ENCODE measurements at places on chromosomes 6 and 20.

GRCh38 chr20:4134861-4135379, 119.6 kb upstream of the RNF24 start:
- DNase-seq: no peak

DNA sequence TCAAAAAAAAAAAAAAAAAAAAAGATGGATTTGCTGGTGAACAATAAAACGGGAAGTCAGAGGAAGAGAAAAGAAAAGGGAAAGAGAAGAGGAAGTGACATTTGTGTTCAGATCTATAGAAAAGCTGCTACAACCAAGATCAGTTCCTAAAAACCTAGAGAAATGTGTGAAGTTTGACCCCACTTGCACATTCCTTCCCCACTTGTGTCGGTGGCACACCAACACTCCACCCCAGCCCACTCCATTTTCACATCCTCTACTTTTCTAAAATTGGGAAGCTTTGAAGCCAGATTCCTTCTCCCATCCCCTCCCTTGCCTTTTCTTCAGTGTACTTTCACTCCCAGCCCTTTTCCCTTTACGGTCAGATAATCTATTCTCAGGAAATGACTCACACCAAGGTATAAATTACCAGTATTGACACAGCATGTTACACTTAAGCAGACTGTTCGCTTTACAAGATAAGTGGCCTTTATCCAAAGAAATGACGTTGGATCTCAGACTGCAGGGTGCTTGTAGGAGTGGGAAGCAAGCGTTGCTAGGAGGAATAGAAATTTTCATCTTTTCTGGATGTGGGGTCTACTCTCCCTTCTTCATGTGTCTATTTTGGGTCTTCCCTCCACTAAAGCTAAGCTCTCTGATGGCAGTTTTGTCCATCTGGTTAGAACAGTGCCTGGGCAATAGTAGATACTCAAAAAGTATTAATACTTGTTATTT, 92.5 kb upstream of the ADGRF1 start:
- no peak for DNase-seq

GRCh38 chr6:40573221-40573620, 13.9 kb downstream of the LRFN2 start:
- DNase-seq: no peak

- DNase-seq: no peak
Observed at GRCh38 chr6:147227770-147228320, 23.6 kb downstream of the STXBP5 start.

GRCh38 chr6:94052749-94053148, 633.4 kb upstream of the EPHA7 start:
- no peak for DNase-seq

GRCh38 chr6:145845557-145845956, 31.0 kb upstream of the FBXO30 start:
- no peak for DNase-seq

GRCh38 chr6:157150076-157150475, 173.2 kb downstream of the TMEM242 start:
- DNase-seq: no peak

- no peak for DNase-seq
Observed at GRCh38 chr6:112939563-112939962, 592.4 kb downstream of the RFPL4B start.

- DNase-seq: no peak
Observed at GRCh38 chr6:105326833-105327770, 75.8 kb downstream of the PREP start.

DNA sequence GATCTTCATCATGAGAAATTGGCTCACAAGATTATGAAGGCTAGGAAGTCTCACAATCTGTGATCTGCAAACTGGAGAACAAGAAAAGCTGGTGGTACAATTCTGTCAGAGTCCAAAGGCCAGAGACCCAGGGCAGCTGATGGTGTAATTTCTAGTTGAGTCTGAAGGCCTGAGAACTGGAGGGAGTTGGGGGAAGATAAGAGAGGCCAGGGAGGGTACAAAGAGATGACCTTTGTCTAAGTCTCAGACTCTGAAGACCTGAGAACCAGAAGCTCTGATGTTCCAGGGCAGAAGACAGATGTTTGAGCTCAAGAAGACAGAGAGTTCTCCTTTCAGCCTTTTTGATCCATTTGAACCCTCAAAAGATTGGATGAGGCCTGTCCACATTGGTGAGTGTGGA, 280.6 kb downstream of the HDGFL1 start:
- no peak for DNase-seq

- DNase-seq: no peak
Observed at GRCh38 chr6:125821825-125822281, 31.1 kb downstream of the NCOA7 start.

DNA sequence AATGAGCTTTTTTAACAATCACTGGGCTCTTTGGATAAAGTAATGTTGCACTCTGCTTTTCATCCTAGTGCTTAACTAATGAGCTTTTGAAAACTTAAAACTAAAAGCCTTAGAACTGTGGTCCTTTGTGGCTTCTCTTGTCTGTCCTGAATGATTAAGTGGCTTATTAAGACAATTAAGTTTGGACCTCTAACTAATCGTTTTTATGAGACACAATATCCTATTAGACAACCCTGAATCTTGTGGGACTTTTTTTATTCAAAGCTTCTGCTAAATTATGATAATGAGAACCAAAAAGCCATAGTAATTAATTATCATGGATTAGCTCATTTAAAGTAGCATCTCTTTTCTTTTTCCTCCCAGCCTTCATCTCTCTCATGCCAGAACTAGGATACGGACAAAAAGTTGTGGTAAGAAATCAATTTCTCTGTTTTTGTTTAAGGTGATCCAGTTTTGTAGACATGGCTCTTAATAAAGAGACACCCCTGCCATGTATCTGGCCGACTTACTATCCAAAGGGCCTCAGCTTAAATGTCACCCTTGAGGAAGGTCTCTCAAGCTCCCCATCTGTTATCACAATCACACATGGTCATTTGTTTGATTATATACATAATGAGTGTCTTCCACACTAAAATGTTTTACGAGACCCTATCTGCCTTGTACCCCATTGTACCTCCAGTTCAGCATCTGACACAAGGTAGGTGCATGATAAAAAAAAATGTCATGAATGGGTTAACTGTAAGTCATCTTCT, 384.4 kb upstream of the IRAK1BP1 start:
- no peak for DNase-seq

DNA sequence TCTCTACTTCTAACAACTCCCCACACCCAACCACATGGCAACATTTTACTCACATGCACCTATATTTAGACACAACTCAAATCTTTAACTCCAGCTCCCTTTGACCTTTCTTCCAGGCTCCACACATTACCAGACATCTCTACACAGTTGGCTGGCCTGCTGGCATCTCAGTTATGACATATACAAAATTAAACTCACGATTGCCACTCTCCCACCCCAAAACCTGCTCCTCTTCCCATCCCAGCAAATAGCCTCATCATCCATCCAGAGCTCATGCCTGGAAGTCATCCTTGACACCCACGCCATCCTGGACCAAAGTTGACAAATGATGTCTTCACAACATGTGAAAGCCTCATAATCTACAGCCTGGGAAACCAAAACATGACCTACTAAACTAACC, 176.6 kb downstream of the PKHD1 start:
- no peak for DNase-seq

DNA sequence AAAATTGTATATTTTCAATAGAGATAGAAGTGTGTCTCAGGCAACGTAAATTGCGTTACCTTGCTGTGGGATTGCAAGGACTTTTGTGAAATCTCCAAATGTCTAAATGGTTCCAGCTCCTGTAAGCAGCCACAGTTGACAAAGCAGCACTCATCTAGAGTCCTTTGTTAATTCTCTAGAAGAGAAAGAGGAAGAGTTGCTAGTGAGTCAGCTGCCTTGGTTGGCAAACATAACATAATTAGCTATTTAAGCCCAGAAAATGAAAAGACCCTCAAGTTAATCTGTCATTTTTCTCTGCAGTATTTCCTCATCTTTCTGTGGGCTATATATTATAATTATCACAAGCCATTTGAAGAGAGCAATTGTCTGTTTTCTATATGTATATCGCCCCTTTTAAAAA, 66.4 kb upstream of the FABP7 start:
- DNase-seq: no peak

DNA sequence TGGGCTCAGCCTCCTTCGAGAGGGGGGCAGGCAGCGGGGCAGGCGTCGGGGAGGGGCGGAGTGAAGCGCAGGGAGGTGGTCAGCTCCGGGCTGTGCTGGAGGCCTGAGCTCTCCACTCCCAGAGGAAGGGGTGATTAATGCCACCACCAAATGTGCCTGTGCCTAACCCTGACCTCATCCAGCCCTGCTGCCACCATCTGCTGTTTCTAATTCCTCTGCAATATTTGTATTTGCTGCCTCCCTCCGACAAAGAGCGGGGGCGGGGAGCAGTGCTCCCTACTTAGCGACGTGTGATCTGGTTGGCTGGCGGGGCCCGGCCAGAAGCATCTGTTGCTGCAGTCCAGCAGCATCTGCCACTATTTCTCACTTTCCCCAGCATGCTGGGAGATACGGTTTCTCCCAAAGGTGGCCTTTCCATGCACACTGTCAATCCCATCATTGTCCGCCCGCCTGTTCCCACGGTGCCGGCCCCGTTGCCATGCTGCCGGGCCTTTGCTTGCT, 47.0 kb downstream of the DLL1 start:
- no peak for DNase-seq

GRCh38 chr20:49280463-49281058, 2.7 kb upstream of the ZNFX1 start:
- DNase-seq: no peak

GRCh38 chr6:10580570-10580969, 59.4 kb downstream of the GCNT2 start:
- DNase-seq: no peak

DNA sequence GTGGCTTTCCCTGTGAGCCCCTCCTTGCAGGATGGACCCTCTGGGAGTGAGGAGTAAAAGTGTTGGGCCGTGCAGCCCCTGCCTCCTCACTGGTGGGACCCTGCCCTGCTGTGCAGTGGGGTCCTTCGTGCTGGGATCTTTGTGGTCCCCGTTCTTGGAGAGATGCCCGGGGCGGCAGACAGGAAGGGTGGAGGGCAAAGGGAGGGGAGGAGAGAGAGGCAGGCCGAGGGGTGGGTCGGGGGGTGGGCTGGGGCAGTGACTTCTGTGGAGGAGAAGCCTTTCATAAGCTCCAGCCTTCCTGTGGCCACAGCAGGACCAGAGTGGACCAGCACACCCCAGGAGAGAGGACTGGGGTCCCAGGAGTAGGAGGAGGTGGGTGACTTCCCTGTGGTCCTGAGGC, at the start of gene COL20A1:
TSS of gene COL20A1 (plus strand) at position 283 of the 400 bp plus-strand sequence. CDS start 1,922 bp downstream, outside the sequence.
- DNase-seq: no peak

GRCh38 chr20:10954908-10955580, 281.2 kb upstream of the JAG1 start:
- DNase-seq: no peak

DNA sequence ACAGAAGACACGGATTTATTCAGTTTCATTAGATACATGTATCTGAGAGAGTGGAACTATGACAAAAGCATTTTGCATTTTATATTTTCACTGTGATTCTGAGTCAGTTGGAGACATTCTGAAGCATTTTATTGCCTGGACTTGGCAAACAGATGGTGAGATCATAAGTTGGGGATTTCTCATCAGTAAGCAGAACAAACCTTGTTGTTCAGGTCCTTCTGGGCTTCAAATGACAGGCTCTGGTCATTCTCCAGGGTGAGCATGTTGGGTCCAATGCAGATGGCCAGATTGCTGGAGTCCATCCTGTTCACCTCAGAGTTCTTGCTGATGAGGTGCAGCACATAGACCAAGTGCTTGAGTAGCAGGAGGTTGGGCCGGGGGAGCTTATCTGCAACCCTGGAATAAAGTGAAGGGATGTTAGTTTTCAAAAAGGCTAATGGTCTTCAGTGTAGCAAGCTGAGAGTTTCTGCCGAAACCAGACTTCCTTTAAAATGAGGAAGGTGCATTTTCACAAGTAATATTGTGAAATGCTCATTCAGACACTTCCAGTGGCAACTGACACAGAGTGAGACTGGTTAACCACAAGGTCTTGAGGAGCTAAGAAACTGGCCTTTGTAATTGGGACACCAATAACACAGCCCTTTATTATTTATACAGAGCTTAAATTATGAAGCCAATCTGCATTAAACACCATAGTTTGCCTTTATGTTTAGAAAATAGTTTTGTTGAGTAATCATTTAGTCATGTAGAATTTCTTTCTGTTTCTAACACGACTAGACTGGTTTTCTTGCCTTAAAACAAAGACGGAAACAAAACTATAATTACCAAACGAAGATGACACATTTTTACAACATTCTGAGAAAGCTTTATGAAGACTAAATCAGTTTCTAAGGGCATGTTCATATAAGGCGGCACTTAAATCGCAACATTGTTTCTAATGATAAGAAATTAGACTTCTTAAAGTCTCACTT, 5.6 kb downstream of the TAGAP start:
- DNase-seq: no peak

GRCh38 chr20:33606118-33606771, 55.9 kb upstream of the C20orf144 start:
- no peak for DNase-seq

DNA sequence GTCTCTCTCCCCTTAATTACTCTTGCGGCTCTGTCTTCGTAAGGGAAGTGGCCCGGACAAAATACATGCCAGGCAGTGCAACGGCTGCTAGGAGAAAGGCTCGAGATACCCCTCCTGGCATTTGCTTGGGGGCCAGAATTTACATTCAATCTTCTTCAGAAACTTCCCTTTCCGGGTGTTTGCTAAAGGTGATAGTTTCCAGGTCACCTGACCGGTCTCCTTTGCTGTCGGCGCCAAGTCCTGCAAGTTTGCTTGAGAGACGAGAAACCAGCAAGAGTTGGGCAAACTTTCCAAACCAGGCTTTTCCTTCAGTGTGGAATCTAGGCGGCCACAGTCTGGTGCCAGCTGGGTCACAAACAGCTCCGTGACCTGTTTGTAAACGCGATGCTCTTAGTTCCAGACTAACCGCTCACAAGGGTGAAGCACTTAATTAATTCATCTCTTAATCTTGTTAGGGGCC, 563 bp upstream of the SRSF3 start:
- DNase-seq: no peak

DNA sequence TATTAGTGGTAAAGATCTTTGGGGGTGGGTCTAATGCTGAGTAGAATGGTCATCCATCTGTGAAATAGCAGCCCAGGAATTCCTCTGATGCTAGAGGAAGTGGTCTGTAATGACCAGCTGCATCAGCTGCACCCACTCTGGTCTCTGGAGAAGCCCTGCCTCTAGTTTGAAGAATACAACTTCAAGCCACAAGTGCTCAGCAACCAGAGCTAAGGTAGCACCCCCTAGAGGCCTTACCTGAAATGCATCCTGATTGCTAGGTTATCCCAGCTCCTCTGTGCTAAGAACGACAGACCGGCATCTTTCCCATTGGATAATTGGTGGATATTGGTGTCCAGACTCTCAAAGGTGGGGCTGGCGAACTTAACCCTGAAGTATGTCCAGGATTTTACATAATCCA, 58.2 kb downstream of the DNAH8 start:
- DNase-seq: no peak

DNA sequence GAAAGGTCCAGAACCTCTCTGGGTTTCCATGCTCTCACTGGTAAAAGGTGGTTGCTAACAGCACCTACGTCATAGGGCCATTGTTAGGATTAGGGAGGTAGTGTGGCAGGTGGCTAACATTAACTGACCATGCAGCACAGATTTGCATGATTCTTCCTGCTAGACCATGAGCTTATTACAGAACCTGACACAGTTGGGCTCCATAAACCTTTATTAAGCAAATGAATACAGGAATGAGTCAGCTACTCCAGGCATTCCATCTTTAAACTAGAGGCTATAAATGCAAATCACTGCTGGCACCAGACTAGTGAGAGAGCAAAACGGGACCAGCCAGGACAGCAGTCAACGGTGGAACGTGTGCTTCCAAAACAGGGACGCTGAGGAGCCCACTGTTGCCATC, 440.1 kb downstream of the PTPRT start:
- DNase-seq: no peak
